Colonic mucosa (tissue), 4 donors: ENCODE measurements at places on chromosomes 2 and 18.

- DNase-seq, result no peak
Observed at GRCh38 chr18:61587865-61588264, 254.6 kb downstream of the CDH20 start.

GRCh38 chr2:231464576-231465540, 574 bp upstream of the NCL start:
- DNase-seq, result peak; percentile 98

DNA sequence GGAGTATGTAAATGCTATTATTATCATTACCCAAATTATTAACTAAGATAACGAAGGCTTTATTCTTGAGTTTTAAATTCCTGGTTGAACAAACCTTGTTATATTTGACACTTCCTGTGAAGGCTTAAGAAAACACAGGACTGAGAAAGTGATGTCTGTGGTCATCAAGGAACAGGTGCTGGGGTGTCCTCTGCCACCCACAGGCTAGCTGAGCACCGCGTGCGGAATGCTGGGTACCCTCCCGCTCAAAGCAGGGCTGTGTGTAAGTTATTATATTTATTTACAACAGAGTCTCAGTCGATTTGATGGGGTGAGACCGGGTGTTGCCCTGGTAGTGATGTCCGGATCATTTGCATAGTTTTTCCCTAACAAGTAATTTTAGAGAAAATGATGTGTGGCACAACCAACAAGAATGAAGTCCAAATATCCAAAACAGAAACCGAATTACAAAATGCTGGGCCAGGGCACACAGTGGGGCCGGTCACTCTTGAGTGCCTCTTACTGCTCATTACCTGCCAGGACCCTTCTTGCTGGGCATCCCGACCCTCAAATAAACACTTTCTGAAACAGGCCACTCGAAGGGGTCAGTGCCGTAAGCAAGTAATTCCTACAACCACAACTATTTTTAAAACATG, 49.2 kb downstream of the TMEM18 start:
- DNase-seq, result no peak

- DNase-seq, result no peak
Observed at GRCh38 chr2:160261732-160262131, 61.7 kb upstream of the ITGB6 start.

DNA sequence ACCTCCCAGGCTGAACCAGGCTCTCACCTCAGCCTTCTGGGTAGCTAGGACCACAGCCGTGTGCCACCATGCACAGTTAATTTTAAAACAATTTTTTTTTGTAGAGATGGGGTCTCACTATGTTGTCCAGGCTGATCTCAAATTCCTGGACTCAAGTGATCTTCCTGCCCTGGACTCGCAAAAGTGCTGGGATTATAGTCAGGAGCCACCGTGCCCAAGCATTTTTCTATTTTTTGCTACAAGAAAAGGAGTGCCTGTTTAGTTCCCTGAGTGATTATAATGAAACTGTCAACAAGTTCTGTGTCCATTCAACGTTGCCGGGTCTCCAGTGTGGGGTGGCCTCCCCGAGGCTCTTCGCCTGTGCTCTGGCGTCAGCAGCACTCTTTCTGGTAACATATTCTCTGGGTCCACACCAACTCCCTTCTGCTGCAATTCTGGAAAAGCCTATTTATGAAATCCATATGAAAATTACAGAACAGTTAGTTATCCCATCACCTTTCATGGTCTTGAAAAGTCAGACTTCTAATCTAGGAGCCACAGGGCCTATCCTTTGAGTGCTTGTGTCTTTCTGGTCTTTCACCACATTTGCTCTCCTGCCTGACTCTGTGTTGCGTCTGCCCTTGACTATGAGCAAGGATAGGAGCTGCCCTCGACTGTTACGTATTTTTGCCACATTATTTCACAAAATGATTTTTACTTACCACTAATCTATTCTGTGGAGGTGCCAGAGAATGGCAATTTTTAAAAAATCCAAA, 172.7 kb downstream of the SOCS6 start:
- DNase-seq, result no peak

DNA sequence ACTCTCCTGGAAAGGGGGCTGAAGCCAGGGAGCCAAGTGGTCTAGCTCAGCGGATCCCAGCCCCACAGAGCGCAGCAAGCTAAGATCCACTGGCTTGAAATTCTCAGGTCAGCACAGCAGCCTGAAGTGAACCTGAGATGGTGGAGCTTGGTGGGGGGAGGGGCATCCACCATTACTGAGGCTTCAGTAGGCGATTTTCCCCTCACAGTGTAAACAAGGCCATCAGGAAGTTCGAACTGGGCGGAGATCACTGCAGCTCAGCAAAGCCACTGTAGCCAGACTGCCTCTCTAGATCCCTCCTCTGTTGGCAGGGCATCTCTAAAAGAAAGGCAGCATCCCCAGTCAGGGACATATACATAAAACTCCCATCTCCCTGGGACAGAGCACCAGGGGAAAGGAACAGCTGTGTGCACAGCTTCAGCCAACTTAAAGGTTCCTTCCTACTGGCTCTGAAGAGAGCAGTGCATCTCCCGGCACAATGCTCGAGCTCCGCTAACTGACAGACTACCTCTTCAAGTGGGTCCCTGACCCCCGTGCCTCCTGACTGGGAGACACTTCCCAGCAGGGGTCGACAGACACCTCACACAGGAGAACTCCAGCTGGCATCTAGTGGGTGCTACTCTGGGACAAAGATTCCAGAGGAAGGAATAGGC, 282.3 kb upstream of the EPC2 start:
- DNase-seq, result no peak

DNA sequence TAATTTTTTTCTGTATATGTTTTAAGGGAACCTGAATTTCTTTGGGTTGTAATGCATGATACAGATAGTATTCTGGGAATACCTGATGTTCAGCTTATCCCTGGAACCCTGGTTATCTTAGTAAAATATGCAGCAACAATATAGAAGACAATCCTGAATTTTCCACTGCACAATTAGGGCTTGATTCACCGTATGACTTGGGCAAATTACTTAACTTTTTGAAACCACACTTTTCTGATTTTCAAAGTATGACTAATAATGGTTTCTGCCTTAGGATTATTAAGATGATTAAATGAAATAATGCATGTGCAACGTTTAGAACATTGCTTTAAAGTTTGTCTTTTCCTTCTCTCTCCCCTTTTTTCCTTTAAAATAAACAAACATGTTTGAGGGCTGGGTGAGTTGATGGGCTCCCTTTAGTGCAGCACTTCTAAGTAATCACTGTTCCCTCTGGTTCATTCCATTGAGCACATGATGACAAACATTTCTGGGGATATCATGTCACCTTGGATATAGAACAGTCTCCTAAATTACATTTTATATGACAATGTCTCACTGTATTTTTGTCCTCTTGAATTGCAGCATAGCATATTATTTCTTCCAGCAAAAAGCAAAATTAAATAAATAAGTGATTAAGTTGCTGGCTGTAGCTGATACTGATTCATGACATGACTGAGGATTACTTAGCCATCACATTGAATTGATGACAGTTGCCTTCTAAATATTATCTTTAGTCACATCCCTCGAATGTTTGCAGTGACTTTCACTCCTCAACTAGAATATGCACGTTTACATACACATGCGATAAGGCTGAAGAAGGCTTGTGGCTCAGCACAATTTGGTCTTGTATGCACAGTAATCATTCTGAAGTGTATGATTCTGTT, 254.5 kb downstream of the NEDD4L start:
- no peak for DNase-seq

GRCh38 chr18:55998071-55998522, 410.1 kb upstream of the TCF4 start:
- DNase-seq, result no peak

DNA sequence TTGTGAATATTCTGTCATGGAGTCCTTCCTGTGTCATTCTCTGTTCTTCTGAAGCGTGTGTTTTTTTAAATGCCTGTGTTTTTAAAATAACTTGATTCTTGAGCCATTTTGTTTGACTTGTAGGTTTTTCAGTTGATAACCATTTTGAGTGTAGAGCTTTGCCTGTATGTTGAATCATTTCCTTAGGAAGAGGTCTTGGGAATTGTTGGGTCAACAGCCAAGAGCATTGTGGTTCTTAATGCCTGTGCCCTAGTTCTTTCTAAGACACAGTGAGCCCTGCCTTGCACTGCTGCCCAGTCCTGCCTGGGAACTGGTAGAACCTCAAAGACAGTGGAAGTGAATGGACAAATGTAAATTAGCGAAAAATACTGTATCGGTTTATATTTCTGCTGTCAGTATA, 25.9 kb downstream of the RAB12 start:
- DNase-seq, result no peak
